ENCODE measurements at places on chromosomes 5 and 9.
A peak's percentile ranks its signal among the peaks of the same experiment; 100 is the strongest.

GRCh38 chr5:147912011-147912410 lies 5.7 kb upstream of the C5orf46 start:
- DNase-seq: no peak

GRCh38 chr9:12879961-12880360 lies 105.1 kb downstream of the LURAP1L start:
- no peak for DNase-seq

DNA sequence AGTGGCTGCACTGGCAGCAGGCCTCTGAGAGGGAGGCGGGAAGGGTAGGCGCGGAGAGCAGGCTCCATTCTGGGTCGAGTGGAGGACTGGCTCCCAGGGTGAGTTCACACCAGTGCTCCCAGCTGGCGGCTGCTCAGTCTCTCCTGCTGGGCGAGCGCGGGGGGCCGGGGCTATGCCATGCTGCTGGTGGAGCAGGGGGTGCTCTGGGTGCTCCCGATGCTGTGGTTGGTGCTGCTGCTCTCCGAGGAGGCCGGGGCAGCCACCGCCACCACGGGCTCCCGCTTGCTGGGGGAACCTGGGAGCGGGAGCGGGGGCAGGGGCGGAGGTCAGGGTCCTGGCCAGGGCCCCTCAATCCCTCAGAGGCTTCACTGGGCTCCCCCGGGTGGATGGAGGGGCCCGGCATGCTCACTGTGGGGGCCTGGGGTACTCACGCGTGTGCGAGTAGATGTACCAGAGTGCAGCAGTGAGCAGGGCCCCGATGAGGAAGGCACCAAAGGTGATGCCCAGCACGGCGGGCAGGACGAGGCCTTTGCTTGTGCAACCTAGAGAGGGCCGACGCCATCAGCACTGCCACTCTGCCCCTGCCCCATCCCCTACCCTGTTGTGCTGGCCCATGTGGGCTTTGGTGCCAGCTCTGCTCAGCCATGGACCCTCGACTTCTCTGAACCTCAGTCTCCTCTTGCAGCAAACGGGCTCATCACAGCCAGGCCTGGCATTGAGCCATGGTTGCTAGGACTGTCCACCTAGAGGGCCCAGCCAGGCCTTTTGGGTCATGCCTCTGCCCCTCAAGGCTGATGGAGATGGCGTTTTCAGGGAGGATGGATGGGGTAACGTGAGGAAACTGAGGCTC lies 13.1 kb downstream of the FPGS start:
- no peak for DNase-seq

DNA sequence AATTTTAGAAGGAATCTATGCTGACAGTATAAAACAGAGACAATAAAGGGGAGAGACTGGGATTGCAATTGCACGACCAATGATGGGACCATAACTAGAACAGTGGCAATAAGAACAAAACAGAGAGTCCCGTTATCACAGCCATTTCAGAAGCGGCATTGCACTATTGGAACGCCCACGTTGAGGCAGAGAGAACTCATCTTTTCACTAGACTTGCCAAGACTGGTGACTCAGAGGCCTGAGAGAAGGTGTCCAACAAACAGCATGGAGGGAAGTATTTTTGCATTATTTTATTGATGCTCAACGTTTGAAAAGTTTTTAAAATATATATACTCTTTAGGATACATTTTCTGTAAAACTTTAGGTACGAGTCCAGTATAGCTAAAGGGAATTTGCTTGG lies 737.7 kb downstream of the TLE1 start:
- DNase-seq: peak; percentile 2
